ENCODE measurements at places on chromosomes 4 and X. TPM values are rescaled to one million over a fixed set of nuclear protein-coding genes. Genes with fewer than 3 reads are reported as not detected.

- no peak for DNase-seq
Observed at GRCh38 chr4:81562093-81562492, 90.4 kb upstream of the RASGEF1B start.

DNA sequence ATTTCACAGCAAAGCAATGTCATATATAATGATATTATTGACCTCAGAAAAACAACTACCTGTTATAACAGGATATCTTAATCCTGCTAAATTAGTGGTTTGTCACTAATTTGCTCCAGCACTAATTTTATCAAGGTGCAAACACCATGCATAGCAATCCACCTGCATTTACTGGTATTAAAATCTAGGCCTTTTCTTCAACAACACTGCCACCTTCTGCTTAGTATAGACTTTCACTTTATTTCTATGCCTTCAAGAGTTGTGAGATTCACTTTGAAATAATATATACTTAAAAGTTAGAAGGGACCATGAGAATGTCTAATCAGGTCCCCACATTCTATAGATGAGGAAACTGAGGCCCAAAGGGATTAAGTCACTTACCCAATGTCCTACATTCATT, 82.1 kb upstream of the IQCM start:
- DNase-seq = no peak

DNA sequence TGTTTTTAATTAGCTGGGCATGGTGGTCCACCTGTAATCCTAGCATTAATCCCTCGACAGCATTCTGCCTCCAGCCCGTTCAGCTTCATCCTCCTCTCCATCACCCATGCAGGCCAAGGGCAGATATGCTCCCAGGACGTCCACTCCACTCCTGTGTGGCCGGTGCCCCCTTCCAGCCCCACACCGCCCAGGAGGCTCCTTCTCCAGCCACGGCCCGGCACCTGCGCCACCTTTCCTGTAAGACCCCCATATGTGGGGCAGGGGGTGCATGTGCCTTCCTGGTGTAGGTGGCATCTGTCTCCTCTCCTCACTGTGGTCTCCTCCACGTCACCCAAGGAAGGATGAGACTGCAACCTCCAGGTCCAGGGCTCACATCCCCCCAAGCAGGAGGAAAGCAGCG, 57.0 kb upstream of the MXD4 start:
- no peak for DNase-seq

DNA sequence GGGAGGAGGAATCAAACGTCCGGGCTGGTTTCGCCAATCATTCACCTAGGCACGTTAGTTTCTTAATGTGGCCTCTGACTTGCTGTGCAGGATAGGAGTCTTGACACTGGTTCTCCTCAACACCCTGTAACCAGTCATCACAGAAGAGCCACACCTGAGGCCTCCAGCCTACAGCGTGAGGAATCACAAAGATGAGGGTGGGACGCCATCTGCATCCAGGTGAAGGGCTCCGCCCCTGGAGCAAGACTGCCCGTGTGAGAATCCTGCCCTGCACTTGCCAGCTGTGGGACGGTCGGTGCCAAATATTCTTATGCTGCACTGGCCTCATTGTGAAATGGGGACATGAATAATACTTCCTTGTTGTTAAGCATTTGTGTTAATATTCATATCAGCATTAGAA, 35.7 kb upstream of the TSPAN5 start:
- no peak for DNase-seq

The KDR gene
- 37.4 TPM for total RNA-seq

GRCh38 chrX:15882704-15883539, 28.3 kb upstream of the AP1S2 start:
- DNase-seq = no peak

DNA sequence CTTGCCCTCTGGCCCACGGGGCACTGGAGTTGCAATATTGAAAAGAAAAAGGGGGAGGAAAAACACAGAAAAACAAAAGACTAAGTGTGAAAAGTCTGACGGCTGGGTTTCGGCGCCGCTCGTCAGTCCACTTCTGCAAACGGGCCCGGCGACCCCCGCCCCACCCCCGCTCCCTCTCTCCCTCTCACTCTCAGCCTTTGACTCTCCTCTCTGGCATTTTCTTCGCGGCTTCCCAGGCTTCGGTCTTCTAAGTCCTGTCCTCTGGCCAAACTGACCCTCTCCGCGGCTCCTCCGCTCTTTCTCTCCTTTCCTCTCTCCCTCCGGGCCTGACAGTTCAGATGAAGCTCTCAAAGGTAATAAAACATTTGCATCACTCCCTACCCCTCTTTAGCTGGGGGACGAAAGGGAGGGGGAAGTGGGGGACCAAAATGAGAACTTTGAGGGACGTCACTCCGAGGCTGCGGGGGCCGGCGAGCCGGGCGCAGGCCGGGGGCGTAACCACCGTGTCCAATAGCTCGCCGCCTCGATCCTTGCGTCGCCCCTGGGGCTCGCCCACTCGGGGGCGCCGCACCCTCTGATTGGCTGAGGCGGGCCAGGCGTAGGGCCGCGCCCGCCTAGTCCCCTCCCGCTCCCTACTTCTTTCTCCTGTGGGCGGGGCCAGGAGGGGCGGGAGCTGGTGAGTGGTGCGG, at the start of gene NKX6-1:
TSS of gene NKX6-1 (minus strand) at position 358 of the 689 bp plus-strand sequence. CDS start 1,064 bp downstream, outside the sequence.
- no peak for DNase-seq

The RXFP1 gene
- total RNA-seq = not detected

- no peak for DNase-seq
Observed at GRCh38 chr4:151324124-151324751, 1.2 kb downstream of the SH3D19 start.

The SCRG1 gene
- total RNA-seq = 1.1 TPM

- DNase-seq = no peak
Observed at GRCh38 chrX:15566244-15566643, 34.5 kb downstream of the ACE2 start.

DNA sequence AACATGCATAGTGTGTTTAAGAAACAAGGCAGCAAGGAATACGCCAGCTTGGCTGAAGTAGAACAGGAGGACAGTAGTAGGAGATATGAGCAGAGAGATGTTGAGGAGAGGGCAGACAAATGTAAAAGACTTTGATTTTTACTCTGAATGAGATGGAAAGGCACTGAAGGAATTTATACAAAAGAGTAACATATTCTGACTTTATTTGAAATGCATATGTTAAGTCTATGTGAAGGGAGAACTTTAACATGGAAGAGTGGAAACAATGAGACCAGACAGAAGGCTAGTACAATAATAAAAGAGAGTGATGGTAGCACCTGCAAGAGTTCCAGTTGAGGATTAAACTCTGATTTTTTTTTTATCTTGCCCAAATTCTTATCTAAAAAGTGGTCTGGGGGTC, 176.2 kb upstream of the CENPE start:
- no peak for DNase-seq

DNA sequence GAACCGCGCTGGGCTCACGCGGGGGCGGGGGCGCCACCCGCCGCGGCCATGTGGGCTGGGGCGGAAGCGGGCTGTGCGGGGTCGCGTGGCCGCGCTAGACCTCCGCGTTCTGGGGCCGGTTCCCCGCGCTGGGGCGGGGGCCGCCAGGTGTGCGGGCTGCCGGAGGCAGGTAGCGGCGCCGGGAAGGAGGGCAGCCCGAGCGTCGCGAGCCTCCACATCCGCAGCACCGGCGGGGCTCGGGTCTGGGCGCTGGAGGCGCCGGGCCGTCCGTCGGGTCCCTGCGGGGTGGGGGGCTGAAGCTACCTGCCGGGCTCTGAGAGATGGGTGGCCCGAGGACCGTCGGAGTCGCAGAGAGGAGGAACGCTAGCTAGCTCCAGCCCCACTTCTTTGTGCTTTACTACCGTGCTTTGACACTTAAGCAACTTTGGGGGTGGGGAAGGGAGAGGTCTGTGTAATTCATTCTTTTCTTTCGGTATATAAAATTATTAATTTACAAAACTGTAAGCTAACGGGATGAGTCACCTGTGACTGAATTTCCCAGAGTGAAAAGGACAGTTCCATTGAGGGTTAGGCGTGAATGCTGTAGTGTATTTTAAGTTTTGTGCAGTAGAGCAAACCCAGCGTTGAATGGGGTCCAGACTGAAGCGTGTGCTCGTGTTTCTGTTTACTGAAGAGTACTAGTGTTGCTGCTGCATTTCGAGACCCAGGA, 689 bp downstream of the METAP1 start:
- no peak for DNase-seq

The EVC2 gene
- 4.0 TPM for total RNA-seq

GRCh38 chr4:2468456-2469191, at the start of gene RNF4:
Gene RNF4, plus strand, starts transcription at chr4:2469106. Its CDS starts 21,388 bp downstream, at chr4:2490494.
- DNase-seq = peak; percentile 98

GRCh38 chr4:56531149-56531770, 25.7 kb downstream of the ARL9 start:
- DNase-seq = no peak
